Muscle of back (tissue), 13 donors: ENCODE measurements at places on chromosomes 2 and 18.
A peak's percentile ranks its signal among the peaks of the same experiment; 100 is the strongest.

GRCh38 chr2:19769513-19769912 lies 132.3 kb downstream of the TTC32 start:
- DNase-seq = no peak

DNA sequence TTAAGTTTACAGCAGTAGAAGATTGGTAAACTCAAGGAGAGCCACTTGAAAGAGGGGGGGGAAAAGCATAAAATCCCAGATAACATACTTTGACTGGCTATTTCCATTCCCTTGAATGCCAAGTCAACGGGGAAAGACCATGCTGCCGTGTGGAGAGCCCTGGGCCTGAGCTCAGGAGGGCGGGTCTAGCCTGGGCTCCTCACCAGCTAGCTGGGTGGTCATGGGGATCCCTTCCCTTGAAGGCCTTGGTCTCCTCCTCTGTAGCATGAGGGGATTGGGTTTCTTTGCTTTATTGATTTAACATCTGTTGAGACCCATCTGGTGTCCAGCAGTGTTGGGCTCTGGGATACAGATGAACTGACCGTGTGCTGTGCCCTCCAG lies 35.0 kb downstream of the TEX51 start:
- no peak for DNase-seq

GRCh38 chr2:153476491-153476815 lies 2.1 kb downstream of the RPRM start:
- DNase-seq = no peak

GRCh38 chr18:45802814-45803492 lies 22.5 kb upstream of the SIGLEC15 start:
- DNase-seq = no peak

- DNase-seq = no peak
Observed at GRCh38 chr2:238286095-238286494, 2.3 kb downstream of the PER2 start.

GRCh38 chr2:88735853-88736252 lies 44.4 kb downstream of the RPIA start:
- no peak for DNase-seq

- no peak for DNase-seq
Observed at GRCh38 chr18:46068763-46069162, 3.3 kb downstream of the PSTPIP2 start.

DNA sequence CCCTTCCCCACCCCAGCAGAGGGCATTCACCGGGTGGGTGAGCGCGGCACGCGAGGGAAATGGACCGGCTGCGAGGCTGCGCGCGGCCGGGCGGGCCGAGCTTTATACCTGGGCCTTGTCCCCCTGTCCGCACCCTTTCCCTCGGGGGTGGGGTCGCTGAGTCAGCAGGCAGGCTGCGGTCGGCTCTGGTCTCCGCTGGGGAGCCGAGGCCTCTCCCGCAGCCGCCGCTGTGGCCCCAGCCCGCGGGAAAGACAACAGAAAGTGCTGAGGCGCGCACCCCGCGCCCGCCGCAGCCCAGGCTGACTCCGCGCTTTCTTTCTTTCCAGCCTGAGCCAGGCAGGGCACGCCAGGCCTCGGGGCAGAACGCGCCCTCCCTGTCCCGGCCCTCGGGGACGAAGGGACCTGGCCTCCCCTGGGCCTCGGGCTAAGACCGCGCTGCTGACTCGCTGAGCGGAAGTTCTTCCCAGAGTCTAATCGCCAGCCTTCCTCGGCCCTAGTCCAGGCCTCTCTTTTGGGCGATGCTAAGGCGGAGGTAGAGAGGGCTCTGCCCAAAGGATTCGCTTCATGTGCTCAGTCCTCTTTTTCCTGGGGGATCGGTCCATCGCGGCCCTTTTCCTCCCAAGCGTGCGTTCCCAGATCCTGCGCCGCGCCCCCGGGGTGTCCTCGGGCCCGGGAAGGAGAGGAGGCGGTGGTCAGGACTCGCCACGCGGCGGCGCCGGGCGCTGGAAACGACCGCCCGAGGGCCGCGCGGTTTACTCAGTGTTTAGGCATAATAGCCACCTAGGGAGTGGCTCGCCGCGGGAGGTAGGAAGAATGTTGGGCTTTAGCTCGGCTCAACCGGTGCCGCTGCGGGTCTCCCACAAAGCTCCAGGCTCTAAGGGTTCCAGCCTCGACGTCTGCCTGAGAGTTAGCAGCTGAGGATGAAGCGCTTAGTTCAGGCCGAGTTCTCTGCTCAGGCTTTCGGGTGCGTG lies at the start of gene CRYBA2:
Gene CRYBA2, minus strand, starts transcription at position 78 of the 971 bp plus-strand sequence. CDS start 246 bp downstream, outside the sequence.
- no peak for DNase-seq

- DNase-seq = peak; percentile 86
Observed at GRCh38 chr2:11389551-11390398, 45.3 kb upstream of the ROCK2 start.

- DNase-seq = peak; percentile 60
Observed at GRCh38 chr2:228798458-228799207, 472.5 kb downstream of the PID1 start.

DNA sequence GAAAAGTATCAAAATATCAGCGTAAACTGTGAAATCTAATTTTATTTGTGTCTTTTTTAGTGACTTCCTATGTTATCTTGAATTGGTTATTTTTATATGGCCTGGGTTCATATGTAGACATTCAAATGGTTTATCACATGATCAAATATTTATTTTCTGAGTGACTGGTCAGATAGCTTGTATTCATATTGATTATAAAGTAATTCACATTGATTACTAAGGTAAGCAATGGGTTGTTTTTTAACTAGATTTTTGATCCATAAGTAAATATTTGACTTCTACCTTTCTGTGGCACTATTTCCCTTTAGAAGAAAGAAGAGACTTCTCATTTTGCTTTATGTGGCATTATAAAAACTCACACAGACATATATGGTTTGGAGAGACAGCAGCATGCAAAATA lies 260.5 kb downstream of the TCF4 start:
- DNase-seq = no peak

- DNase-seq = no peak
Observed at GRCh38 chr18:48781163-48781987, 169.4 kb downstream of the SMAD7 start.

GRCh38 chr2:124585277-124585676 lies 560.2 kb downstream of the CNTNAP5 start:
- no peak for DNase-seq

DNA sequence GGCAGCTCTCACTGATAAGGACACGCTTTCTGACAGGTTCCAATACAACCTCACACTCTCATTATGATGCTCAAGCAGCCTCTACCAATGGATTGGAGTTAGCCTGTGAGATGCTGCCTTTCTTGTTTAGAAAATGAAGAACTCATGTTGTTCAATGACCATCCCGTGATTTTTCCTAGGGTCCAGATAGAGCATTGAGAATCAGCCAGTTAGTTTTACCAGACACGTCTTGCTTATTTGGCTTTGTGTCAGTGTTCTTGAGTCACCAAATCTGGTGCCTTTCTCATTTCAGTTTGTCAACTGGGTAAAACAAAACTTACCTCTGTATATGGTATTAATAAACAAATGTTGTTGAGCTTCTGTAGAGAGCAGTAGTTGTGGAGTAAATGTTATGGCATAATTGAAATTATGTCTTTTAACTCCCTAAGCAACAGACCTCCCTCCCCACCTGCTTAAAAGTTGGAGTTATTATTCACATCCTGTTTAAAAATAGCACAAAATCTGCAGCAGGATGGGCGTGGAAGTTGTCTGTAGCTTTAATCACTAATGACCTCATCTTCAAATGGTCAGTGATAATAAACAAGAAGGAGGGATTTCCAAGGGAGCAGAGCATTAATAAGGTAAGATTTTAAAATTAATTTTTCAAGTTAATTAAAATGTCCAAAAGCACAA lies 167.3 kb downstream of the HRH4 start:
- no peak for DNase-seq

DNA sequence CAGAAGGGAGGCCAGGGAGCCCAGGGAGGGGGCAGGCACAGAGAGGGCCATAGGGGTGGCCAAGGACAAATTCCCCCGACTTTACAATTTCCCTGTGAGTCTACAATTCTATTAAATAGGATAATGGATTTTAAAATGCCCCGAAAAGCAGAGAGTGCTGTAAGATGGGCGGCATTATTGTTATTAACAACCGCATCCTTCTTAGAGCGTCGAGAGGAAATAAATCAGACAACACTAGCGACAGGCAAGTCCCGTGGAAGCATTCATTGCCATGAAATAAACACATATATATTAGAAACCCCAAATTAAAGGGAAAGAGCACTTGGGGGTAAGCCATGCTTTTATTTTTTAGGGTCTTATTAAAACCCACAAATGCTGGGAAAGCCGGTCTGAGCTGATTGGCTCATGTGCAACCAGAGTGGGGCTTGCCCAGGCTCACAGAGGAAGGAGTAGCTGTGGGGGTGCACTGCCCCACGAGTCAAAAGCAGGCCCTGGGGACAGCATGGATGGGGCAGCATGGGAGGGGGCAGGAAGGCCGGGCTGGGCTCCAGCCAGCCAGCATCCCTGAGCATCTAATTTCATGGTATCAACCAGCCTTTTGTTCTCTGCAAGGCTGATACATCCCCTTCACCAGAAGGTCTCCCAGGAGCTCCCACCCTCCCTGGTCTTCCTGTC lies 187.1 kb downstream of the CELF4 start:
- no peak for DNase-seq

DNA sequence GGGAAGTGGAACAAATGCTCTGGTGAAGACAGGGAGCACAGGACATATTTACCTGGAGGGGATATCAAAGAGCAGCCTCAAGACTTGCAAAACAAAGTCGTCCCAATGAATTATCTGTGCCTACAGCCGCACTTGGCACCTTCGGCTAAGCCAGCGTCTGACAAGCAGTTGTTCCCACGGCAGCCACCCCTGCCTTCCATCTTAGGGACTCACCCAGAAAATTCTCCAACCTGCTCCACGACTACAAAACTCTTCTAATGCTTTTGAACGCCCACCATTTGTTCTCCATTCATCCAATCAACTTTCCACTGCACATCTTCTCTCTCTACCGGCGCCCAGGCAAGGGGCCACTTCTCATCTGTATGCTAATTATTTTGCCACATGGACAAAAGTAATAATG lies 7.0 kb downstream of the MYT1L start:
- DNase-seq = no peak

DNA sequence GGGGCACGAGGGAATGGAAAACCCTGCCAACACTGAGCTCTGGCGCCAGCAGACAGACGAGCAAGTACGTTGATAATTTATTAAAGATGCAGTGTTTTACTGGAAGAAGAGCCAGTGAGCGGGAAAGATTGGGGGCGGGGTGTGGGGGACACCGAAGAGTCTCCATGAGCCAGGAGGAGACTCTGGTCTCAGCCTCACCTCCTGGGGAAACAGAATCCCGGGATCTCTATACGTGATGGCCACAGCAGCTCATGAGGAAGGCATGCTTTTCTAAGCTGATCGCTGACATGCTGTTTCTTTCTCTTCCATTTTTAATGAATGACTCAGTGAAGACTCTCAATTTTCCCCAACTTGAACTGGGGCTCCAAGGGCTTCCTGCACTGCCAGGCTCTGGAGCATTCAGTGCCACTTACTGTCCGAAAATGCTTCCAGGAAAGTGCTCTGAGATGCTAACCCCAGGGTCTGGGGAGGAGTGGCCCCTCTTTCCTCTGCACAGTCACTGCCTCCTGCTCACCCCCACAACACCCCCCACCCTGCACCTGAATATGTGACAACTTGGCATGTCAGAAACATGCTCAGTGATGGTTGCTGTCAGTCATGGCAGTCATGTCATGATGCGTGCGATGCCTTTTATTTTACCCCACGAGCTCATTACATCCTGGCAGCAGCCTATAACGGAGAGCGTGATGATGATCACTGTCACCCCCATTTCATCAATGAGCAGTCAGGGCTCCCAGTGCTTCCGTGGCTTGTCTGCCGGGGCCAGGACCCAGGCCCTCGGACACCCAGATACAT lies 164.2 kb upstream of the CAPN13 start:
- no peak for DNase-seq

DNA sequence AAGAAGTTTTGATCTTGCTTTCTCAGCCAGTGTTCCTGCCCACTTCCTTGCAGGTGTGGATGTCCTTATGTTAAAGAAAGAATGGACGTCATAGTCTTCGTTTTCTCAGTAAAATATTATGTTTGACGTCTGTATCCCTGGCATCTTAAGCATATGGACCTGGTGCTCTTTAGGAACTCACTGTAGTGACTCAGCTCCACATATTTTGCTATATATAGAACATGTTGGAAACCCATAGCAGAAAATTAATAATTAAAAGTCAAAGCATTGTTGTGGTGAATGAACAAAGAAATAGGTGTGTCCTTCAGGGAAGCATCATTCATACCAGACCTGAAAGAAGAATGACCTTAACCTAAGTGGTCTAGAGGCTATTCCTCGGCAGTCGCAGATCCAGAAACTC lies 196.1 kb downstream of the MCFD2 start:
- DNase-seq = peak; percentile 59

DNA sequence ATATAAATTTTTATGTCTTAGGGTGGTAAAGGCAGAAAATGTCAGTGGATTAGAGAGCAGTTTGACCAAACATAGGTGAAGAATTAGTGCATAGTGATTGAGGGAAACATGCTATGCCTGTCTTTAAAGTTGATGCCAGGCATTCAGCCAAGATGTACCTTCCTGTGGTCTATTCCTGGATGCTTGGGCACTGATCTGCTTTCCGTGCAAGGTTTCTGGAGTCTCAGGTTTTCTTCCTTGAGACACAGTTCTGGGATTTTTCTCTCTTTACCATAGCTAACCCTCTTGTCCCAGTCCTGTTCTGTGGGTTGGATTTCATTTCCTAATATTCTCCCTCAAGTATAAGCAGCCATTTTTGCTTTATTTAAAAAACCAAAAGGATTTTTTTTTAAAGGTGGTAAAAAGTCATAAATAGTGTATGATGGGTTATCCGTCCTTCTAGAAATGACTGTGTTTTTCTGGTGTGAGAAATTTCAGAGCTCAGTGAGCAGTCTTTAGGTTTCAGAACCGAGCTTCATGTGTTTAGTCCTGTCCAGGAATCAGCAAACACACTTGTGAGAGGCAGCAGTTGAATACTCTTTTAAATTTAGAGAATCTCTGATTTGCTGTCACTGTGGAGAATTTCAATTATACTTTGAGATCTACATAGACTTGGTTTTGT lies 43.0 kb upstream of the CYBRD1 start:
- no peak for DNase-seq

GRCh38 chr2:232568161-232568560 lies 17.7 kb downstream of the EIF4E2 start:
- no peak for DNase-seq

DNA sequence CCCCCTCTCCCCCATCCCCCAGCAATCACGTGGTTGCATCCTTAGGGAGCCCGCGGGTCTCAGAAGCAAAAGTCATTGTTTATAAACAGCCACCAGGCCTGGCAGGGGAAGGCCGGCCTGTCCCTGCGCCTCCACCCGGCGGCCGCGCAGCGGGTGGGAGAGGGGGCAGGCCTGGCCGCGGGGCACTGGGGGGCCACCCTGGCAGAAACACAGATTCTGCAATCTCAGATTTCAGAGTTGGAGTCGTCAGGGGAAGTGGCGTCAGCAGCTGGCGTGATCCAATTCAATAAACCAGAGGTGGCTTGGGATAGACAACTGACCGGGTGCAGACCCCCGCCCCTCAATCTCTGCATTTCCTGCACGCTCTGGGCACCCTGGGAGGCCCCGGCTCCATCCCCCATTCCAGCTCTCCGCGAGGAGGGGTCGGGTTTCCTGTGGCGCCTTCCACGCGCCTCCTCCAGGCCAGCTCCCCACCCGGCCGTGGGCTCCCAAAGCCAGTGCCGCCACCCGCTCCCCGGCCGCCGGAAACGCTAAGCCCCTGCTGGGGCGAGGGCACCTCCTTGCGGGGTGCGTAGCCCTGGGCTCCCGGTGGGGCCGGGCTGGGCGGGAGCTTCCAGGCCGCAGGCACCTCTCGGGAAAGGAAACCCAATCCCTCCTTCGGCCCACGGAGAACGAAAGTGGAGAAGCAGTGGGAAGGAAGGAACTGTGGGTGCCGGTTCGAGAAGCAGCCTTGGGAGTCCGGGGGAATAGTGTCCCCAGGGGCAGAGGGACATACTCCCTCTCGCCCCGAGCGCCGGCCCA lies 1.1 kb downstream of the BIN1 start:
- DNase-seq = peak; percentile 81
